CD14-positive monocyte (primary cell): ENCODE measurements at places on chromosomes 2 and 18. TPM values are rescaled to one million over a fixed set of nuclear protein-coding genes. Genes with fewer than 3 reads are reported as not detected.

The ABCG5 gene
- polyA plus RNA-seq = not detected

The ASIC4 gene
- polyA plus RNA-seq = not detected

The CD8B2 gene
- polyA plus RNA-seq = not detected in 2 replicates

The LCLAT1 gene
- 0.85 and 1.2 TPM in 2 replicates for polyA plus RNA-seq

The PARD6G gene
- polyA plus RNA-seq = not detected

The ZBTB14 gene
- 6.8 TPM for polyA plus RNA-seq

The SULT1C4 gene
- polyA plus RNA-seq = 0.05 TPM in 1 of 2 replicates, not detected in the other

The UBXN4 gene
- polyA plus RNA-seq = 16.2 and 53.8 TPM in 2 replicates

The HOXD12 gene
- not detected for polyA plus RNA-seq

The PIEZO2 gene
- not detected for polyA plus RNA-seq

The OTX1 gene
- polyA plus RNA-seq = not detected

GRCh38 chr2:195795879-195796278 lies 138.9 kb downstream of the SLC39A10 start:
- no peak overlapping the region for H3K27ac ChIP-seq
- H3K4me1 ChIP-seq = no peaks in the 10 kb centered on the region
- H3K36me3 ChIP-seq = no peaks in the 10 kb centered on the region
- no peak for DNase-seq

- H3K4me1 ChIP-seq = no peaks in the 10 kb centered on the region
- H3K36me3 ChIP-seq = no peaks in the 10 kb centered on the region
- no peak overlapping the region for H3K4me3 ChIP-seq
- H3K27ac ChIP-seq = no peak overlapping the region
- no peak for DNase-seq
Measured at GRCh38 chr2:217650229-217650628, 352.6 kb downstream of the TNS1 start.

GRCh38 chr18:7974200-7974874 lies 407.2 kb downstream of the PTPRM start:
- no peaks in the 10 kb centered on the region for H3K4me1 ChIP-seq
- DNase-seq = no peak
- no peak overlapping the region for H3K4me3 ChIP-seq
- H3K36me3 ChIP-seq = no peaks in the 10 kb centered on the region

GRCh38 chr18:70536370-70537062 lies 247.7 kb downstream of the SOCS6 start:
- no peak overlapping the region for H3K4me3 ChIP-seq
- H3K4me1 ChIP-seq = no peaks in the 10 kb centered on the region
- no peaks in the 10 kb centered on the region for H3K27me3 ChIP-seq
- no peak for DNase-seq
- H3K36me3 ChIP-seq = no peaks in the 10 kb centered on the region
- no peak overlapping the region for H3K27ac ChIP-seq

- no peaks in the 10 kb centered on the region for H3K36me3 ChIP-seq
- no peak overlapping the region for H3K4me3 ChIP-seq
- no peak overlapping the region for H3K27ac ChIP-seq
- no peak for DNase-seq
- no peaks in the 10 kb centered on the region for H3K27me3 ChIP-seq
Measured at GRCh38 chr2:88161446-88162244, 8.5 kb upstream of the THNSL2 start.

GRCh38 chr2:2656115-2657011 lies 325.3 kb upstream of the MYT1L start:
- H3K4me1 ChIP-seq = no peaks in the 10 kb centered on the region
- H3K27me3 ChIP-seq = no peaks in the 10 kb centered on the region
- no peak overlapping the region for H3K4me3 ChIP-seq

DNA sequence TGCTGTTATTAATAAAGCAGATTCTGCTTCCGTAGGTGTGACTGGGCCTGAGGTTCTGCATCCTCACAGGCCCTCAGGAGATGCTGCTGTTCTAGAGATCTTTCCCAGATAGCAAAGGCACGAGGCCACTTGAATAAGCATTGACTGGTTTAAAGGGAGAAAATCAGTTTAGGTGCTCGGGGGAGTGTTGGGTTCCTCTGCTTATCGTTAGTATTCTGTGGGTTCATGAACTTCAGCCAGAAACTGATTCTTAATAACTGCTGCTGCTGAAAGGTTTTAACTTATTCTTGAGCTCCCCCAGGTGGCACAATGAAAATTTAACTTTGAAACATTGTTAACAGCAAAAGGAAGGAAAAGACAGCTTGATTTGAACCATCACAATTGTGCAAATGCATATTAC lies 56.9 kb downstream of the ITGA6 start:
- no peak for DNase-seq
- no peak overlapping the region for H3K27ac ChIP-seq
- no peaks in the 10 kb centered on the region for H3K36me3 ChIP-seq
- H3K4me1 ChIP-seq = no peaks in the 10 kb centered on the region
- no peaks in the 10 kb centered on the region for H3K27me3 ChIP-seq
- no peak overlapping the region for H3K4me3 ChIP-seq

DNA sequence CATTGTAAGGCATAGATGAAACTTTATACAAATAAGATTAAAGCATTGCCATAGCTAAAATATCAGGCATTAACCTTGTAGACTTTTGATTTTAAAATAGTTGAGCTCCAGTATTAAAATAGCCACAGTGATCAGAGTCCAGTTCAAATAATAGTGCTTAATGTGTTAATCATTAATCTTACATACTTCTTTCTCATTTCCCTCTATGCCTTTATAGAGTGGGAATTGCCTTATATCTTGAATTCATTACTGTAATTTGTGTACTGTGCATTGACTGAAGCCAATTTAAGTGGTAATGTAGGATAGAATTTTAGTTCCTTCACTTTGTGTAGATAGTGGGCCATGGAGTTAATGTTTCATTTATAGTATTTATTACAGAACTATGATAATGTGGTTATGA lies 549.2 kb upstream of the VWC2L start:
- H3K27ac ChIP-seq = no peak overlapping the region
- H3K4me3 ChIP-seq = no peak overlapping the region
- H3K4me1 ChIP-seq = no peaks in the 10 kb centered on the region
- DNase-seq = no peak

GRCh38 chr2:100194951-100195350 lies 52.6 kb upstream of the AFF3 start:
- no peak overlapping the region for H3K27ac ChIP-seq
- peaks cover 42% of the 10 kb centered on the region for H3K4me1 ChIP-seq
- DNase-seq = no peak
- H3K27me3 ChIP-seq = no peaks in the 10 kb centered on the region

DNA sequence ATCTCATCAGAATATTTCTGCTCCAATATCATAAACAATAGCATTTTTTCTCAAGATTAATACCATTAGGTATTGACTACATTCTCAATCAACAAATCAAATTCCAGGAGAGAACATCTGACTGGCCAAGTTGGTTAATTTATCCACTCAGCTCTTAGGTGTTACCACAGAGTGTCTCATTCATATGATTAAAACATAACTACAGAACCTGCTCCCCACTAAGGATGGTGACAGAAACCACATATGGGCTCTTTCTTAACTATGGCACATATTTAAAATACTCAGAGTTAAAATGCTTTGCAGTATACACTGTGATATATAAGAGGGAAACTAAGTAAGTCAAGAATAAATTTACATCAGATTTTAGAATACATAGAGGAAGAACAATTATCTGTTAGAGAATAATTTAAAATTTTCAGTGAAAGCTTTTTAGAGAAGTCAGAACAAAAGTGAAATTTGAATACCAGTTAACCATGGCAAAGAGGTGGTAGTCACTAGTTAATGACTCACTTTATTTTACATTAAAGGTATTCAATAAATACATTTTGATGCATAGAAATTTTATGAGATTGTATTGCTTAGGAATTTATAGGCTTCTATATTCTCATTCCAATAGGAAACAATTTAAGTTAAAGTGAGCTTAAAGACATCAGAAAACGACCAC lies 1120.8 kb upstream of the TMEFF2 start:
- no peak overlapping the region for H3K4me3 ChIP-seq
- no peaks in the 10 kb centered on the region for H3K36me3 ChIP-seq
- H3K4me1 ChIP-seq = no peaks in the 10 kb centered on the region
- no peak for DNase-seq

GRCh38 chr18:4074647-4075046 lies 380.5 kb downstream of the DLGAP1 start:
- no peak overlapping the region for H3K27ac ChIP-seq
- peaks cover 3% of the 10 kb centered on the region for H3K27me3 ChIP-seq
- no peaks in the 10 kb centered on the region for H3K4me1 ChIP-seq
- DNase-seq = no peak
- H3K36me3 ChIP-seq = no peaks in the 10 kb centered on the region

DNA sequence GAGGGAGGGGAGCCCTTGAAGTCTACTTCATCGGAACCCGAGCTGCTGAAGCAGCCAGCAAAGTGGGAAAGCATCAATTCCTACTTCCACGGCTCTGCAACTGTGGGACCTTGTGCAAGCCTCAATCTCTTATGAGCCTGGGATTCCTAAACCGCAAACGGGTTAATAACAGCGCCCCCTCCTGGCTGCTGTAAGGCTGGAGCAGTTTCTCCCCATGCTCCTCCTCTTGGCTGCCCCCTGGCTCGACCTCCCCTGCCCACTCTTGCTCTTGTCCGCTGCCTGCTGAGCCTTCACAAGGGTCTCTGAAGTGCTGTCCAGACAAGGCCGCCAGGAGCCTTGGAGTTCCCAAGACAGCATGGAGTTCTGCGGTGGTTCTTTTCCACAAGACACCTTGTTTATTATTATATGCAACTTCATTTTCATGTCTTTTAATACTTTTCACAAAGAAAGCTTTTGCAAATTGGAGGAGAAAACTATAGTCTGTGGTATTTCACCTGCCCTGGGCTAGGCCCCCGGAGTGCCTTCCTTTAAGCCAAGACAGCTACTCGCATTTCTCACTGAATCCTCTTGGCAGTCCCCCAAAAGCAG lies 157.2 kb downstream of the DDX1 start:
- no peak for DNase-seq
- H3K36me3 ChIP-seq = no peaks in the 10 kb centered on the region
- H3K27ac ChIP-seq = no peak overlapping the region
- H3K4me1 ChIP-seq = no peaks in the 10 kb centered on the region

GRCh38 chr2:59888015-59888414 lies 665.4 kb downstream of the BCL11A start:
- DNase-seq = no peak
- no peak overlapping the region for H3K4me3 ChIP-seq
- H3K36me3 ChIP-seq = no peaks in the 10 kb centered on the region

- H3K27ac ChIP-seq = no peak overlapping the region
- no peak overlapping the region for H3K4me3 ChIP-seq
- no peak for DNase-seq
- H3K4me1 ChIP-seq = no peaks in the 10 kb centered on the region
Measured at GRCh38 chr2:145220496-145220895, 700.6 kb upstream of the ZEB2 start.

GRCh38 chr2:46383113-46383395 lies 85.8 kb downstream of the EPAS1 start:
- H3K4me3 ChIP-seq = no peak overlapping the region
- no peak overlapping the region for H3K27ac ChIP-seq
- no peak for DNase-seq
- peaks cover 30% of the 10 kb centered on the region for H3K4me1 ChIP-seq
- H3K27me3 ChIP-seq = no peaks in the 10 kb centered on the region

DNA sequence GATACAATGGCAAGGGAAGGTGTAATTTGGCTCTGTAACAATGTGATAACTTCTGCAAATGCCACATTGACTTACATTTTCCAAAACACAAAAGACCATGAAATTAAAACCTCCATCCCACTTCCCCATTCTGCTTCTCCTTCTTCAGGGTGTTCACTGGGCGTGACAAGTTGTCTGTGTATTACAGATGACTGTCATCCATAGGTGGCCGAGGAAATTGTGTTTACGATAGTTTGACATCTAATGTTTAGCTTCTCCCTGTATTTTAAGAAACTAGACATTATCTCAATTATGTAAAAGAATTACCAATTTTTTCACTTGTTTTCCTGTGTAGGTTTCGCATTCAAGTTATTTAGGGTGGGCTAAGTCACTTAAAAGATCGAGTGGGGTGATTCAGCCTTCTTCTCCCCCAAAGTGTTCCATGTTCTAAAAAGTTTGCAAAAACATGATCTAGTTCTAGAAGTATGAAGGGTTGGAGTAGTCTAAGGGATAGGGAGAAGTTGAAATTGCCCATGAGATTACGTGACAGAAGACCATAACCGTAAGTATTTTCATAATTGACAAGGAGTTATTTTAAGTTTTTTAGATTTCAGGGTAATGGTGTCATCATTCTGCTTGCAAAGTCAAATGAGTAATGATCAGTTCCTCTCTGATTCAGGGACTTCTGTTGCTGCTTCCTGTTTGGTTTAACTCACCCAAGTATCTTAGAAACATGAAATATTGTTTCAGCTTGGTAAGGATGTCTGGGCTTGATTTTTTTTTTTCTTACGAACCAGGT lies 25.2 kb upstream of the CYTIP start:
- H3K27me3 ChIP-seq = no peaks in the 10 kb centered on the region
- DNase-seq = peak; percentile 92
- peak overlapping the region; percentile 38 for H3K4me3 ChIP-seq
- H3K27ac ChIP-seq = peak overlapping the region; percentile 100
- no peaks in the 10 kb centered on the region for H3K36me3 ChIP-seq

GRCh38 chr2:199955007-199955338 lies 318 bp downstream of the TYW5 start:
- no peaks in the 10 kb centered on the region for H3K27me3 ChIP-seq
- H3K36me3 ChIP-seq = peaks cover 22% of the 10 kb centered on the region
- no peak for DNase-seq
- H3K4me1 ChIP-seq = peaks cover 32% of the 10 kb centered on the region
- peak overlapping the region; percentile 90 for H3K4me3 ChIP-seq

GRCh38 chr18:12569791-12570190 lies 88.1 kb downstream of the SPIRE1 start:
- no peak for DNase-seq
- no peaks in the 10 kb centered on the region for H3K27me3 ChIP-seq
- no peak overlapping the region for H3K27ac ChIP-seq
- H3K36me3 ChIP-seq = no peaks in the 10 kb centered on the region

- no peak for DNase-seq
- no peak overlapping the region for H3K4me3 ChIP-seq
- no peaks in the 10 kb centered on the region for H3K27me3 ChIP-seq
- H3K27ac ChIP-seq = no peak overlapping the region
- H3K4me1 ChIP-seq = no peaks in the 10 kb centered on the region
Measured at GRCh38 chr18:12464731-12465130, 57.0 kb downstream of the PRELID3A start.

DNA sequence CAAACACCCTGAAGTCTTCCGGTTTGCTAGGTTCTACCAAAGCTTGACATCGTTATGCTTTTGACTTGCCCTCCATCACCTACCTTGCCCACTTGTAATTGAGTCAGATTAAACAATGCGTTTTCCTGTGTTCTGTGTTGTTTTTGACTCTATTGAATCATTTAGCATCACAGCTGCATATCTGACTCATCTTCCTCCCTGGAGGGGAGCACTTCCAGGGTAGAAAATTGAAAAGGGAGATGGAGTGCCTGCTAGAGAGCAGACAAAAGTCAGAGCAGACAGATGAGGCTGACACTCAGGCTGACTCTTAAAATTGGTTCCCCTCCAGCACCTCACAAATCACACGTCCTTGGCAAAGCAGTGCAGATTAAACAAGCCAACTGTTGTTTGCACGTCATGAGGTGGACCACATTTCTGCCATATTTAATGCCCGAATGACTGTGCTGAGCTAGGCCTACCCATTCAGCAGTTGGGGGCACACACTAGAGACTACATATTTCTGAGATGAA lies 2.2 kb downstream of the MPP4 start:
- H3K27me3 ChIP-seq = no peaks in the 10 kb centered on the region
- no peaks in the 10 kb centered on the region for H3K4me1 ChIP-seq
- H3K36me3 ChIP-seq = peaks cover 8% of the 10 kb centered on the region
- no peak overlapping the region for H3K4me3 ChIP-seq
- no peak overlapping the region for H3K27ac ChIP-seq

GRCh38 chr18:2961821-2962220 lies 51.1 kb downstream of the LPIN2 start:
- no peak for DNase-seq
- peaks cover 74% of the 10 kb centered on the region for H3K4me1 ChIP-seq
- peak overlapping the region; percentile 16 for H3K27ac ChIP-seq
- H3K36me3 ChIP-seq = peaks cover 6% of the 10 kb centered on the region
- H3K4me3 ChIP-seq = no peak overlapping the region
